Stomach (tissue), 19 donors: ENCODE measurements at places on chromosomes 5 and 9. TPM values are rescaled to one million over a fixed set of nuclear protein-coding genes. Genes with fewer than 3 reads are reported as not detected.

DNA sequence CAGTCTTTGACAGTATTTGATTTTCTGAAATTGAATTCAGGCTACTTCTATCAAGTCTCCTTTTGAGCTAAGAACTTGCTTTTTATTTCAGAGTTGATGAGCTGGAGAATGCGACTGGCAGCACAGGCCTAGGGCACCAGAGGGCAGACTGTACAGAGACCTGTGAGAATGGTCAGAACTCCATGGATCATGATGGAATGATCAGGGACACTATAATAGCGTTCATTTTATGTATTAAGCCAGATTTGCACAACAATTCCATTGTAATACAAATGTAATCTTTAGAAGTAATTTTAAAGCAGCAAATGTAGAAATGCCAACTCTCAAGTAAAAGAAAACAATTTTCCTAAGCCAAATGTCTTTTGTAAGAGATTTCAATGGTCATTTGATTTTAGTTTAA is 902.4 kb downstream of the NR2F1-AS1 start:
- DNase-seq, result peak; percentile 9

The GABRA1 gene
- total RNA-seq, result not detected

The POLR3G gene
- total RNA-seq, result 1.1 TPM

The IL3 gene
- total RNA-seq, result not detected

The NTNG2 gene
- 0.18 TPM for total RNA-seq

The MEIKIN gene
- 0.37 TPM for total RNA-seq
